Activated naive CD8-positive, alpha-beta T cell treated with anti-CD3 and anti-CD28 coated beads, Interleukin-2, amount 10 ng/mL, durations not matched to agents 7 days and 5 days (primary cell): ENCODE measurements at places on chromosomes 7 and 10. TPM values are rescaled to one million over a fixed set of nuclear protein-coding genes. Genes with fewer than 3 reads are reported as not detected.
A peak's percentile ranks its signal among the peaks of the same experiment; 100 is the strongest.

GRCh38 chr7:144588559-144589051 is 185.1 kb upstream of the NOBOX start:
- no peak for DNase-seq
- peaks cover 2% of the 10 kb centered on the region for H3K4me1 ChIP-seq
- H3K4me3 ChIP-seq = no peak overlapping the region

- H3K36me3 ChIP-seq = no peaks in the 10 kb centered on the region
- H3K27me3 ChIP-seq = no peaks in the 10 kb centered on the region
- no peak for DNase-seq
- H3K27ac ChIP-seq = peak overlapping the region; percentile 83
- peaks cover 23% of the 10 kb centered on the region for H3K4me1 ChIP-seq
Observed at GRCh38 chr10:97445357-97445721, 467 bp downstream of the EXOSC1 start.

DNA sequence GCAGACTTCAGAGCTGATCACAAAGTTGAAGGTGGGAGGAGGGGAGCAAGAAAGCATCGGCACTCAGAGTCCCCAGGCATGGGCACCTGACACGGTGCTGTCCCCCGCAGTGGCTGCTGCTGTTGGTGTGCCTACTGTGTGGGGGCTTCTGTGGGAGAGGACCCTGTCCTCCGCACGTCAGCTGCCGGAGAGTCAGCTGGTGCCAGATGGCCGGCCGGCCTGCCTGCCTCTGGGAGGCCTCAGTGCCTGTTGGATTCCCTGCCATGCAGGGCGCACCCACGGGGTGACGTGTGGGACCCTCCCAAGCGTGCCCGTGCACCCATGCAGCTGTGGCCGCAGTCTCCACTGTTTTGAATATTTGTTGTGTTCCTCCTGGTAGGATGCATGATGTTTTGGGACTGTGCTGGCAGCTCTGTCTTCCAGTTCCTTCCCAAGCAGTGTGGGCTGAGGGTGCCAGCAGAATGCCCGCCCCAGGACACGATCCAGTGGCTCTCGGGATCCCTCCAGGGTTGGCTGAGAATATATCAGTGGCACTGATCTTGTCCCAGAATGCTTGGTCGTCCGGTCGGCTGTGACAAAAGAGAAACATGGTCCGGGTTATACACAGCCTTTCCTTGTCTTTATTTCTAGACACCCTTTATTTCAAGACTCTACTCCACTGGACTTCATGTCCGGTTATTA is 185.6 kb downstream of the MGMT start:
- DNase-seq = no peak
- no peaks in the 10 kb centered on the region for H3K4me1 ChIP-seq
- no peaks in the 10 kb centered on the region for H3K27me3 ChIP-seq
- no peak overlapping the region for H3K27ac ChIP-seq
- H3K36me3 ChIP-seq = no peaks in the 10 kb centered on the region

- no peak for DNase-seq
- no peak overlapping the region for H3K4me3 ChIP-seq
- no peaks in the 10 kb centered on the region for H3K36me3 ChIP-seq
- peaks cover 3% of the 10 kb centered on the region for H3K4me1 ChIP-seq
Observed at GRCh38 chr7:124652237-124652636, 113.4 kb downstream of the GPR37 start.

- H3K36me3 ChIP-seq = peaks cover 16% of the 10 kb centered on the region
- no peak overlapping the region for H3K27ac ChIP-seq
- H3K4me3 ChIP-seq = no peak overlapping the region
- no peaks in the 10 kb centered on the region for H3K27me3 ChIP-seq
- no peak for DNase-seq
Observed at GRCh38 chr7:100107125-100107737, 5.8 kb downstream of the AP4M1 start.

- no peak overlapping the region for H3K27ac ChIP-seq
- H3K27me3 ChIP-seq = peaks cover 3% of the 10 kb centered on the region
- H3K36me3 ChIP-seq = no peaks in the 10 kb centered on the region
Observed at GRCh38 chr7:4003503-4003902, 678.6 kb upstream of the FOXK1 start.

- H3K4me1 ChIP-seq = no peaks in the 10 kb centered on the region
- no peaks in the 10 kb centered on the region for H3K27me3 ChIP-seq
- no peaks in the 10 kb centered on the region for H3K36me3 ChIP-seq
- DNase-seq = no peak
- H3K27ac ChIP-seq = no peak overlapping the region
Observed at GRCh38 chr10:125116041-125116649, 44.2 kb downstream of the CTBP2 start.

GRCh38 chr10:111648046-111648445 is 535.5 kb downstream of the GPAM start:
- no peaks in the 10 kb centered on the region for H3K4me1 ChIP-seq
- H3K4me3 ChIP-seq = no peak overlapping the region
- no peak for DNase-seq
- H3K27ac ChIP-seq = no peak overlapping the region
- no peaks in the 10 kb centered on the region for H3K36me3 ChIP-seq

DNA sequence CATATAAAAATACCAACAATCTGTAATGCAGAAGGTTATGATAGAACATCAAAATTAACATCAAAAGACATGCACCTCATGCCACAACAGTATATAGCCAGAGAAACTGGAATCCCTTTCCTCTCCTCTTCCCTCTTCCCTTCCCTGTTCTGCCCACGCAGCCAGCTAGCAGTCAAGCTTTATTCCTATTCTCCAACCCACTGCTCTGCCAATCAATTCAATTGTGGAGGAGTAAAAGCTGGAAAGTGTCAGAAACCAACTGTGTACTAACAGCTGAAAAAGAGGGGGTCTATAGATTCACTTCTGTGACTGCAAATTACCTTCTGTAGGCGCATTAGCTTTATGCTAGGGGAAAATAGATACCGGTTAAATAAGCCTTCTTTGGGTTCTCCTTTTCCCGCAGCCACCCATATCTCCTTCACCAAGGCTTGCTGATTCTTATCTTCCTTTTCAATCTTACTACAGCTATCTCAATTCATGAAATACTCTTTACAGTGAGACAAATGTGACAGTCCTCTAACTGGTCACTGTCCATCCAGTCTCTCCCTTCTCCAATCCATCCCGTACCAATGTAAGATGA is 16.3 kb downstream of the ABI1 start:
- H3K27me3 ChIP-seq = no peaks in the 10 kb centered on the region
- no peak overlapping the region for H3K27ac ChIP-seq
- peaks cover 28% of the 10 kb centered on the region for H3K36me3 ChIP-seq
- H3K4me1 ChIP-seq = peaks cover 29% of the 10 kb centered on the region

DNA sequence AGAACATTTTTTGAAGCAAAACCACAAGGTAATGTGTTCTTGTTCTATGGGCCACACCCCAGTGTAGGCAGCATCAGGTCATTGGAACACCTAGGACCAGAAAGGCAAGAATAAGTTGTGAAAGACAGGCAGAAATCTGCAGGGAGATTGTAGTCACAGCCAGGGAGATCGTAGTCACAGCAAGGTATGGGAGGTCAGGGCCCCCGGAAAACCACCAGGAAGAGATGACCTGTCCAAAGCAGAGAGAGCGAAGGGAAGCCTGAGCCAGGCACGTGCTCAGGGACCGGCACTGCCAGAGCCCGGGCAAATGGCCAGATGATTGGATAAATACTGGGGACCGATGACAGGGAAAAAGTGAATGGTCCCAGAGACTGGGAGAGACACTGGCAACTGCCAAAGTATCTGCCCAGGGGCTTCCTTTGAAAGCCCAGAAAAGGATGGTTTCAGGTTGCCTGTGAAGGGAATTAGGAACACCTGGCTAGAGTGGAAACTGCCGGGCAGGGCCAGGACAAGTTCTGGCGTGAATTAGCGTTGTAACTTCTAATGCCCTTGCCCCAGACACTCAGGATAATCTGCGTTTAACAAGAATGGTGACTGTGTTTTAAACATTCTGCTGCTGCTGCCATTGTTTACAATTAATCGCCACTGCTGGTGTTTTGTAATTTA is 3.9 kb upstream of the NOBOX start:
- no peaks in the 10 kb centered on the region for H3K36me3 ChIP-seq
- H3K4me3 ChIP-seq = no peak overlapping the region
- no peaks in the 10 kb centered on the region for H3K4me1 ChIP-seq
- no peak for DNase-seq

DNA sequence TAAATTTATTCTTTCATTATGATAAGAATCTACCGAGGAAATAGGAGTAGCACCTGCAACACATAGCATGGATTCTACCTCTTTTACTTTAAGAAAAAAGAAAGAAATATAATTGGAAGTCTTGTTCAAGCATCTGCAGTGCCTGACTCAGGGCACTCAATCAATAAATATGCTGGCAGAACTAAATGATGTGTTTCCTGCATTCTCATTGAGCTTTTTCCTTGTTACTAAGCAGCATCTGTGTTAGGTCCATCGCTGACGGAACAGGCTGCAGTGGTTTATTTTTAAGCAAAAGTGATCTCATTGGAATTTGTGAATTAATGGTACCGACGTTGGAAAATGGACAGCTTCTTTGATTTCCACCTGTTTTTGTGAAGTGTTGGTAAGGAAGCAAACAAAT is 417.5 kb downstream of the DPP6 start:
- no peak overlapping the region for H3K27ac ChIP-seq
- no peak overlapping the region for H3K4me3 ChIP-seq
- no peak for DNase-seq
- H3K4me1 ChIP-seq = no peaks in the 10 kb centered on the region

GRCh38 chr7:7554021-7554432 is 12.7 kb upstream of the MIOS start:
- H3K36me3 ChIP-seq = peaks cover 2% of the 10 kb centered on the region
- no peak overlapping the region for H3K27ac ChIP-seq
- H3K27me3 ChIP-seq = peaks cover 5% of the 10 kb centered on the region
- peaks cover 2% of the 10 kb centered on the region for H3K4me1 ChIP-seq
- H3K4me3 ChIP-seq = no peak overlapping the region

DNA sequence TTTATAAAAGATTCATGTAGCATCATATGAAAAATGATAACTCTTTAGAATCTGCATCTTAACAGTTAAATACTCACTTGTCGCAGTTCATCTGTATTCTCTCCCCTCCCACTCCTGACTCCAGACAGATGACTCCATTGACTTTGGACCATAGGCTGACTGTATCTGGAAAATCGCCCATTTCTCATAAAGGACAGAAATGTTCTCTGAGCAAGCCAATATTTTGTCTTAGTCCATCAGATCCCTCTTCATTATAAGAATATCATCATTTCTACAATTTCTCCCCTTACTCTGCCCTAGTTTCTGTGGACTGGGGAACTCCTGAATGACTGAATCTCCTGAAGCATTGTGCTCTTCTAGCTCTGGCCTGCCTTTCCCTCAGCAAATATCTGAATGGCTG is 125.4 kb downstream of the SEMA3D start:
- H3K4me3 ChIP-seq = no peak overlapping the region
- no peaks in the 10 kb centered on the region for H3K4me1 ChIP-seq
- no peaks in the 10 kb centered on the region for H3K36me3 ChIP-seq
- H3K27ac ChIP-seq = no peak overlapping the region
- DNase-seq = no peak
- H3K27me3 ChIP-seq = no peaks in the 10 kb centered on the region

DNA sequence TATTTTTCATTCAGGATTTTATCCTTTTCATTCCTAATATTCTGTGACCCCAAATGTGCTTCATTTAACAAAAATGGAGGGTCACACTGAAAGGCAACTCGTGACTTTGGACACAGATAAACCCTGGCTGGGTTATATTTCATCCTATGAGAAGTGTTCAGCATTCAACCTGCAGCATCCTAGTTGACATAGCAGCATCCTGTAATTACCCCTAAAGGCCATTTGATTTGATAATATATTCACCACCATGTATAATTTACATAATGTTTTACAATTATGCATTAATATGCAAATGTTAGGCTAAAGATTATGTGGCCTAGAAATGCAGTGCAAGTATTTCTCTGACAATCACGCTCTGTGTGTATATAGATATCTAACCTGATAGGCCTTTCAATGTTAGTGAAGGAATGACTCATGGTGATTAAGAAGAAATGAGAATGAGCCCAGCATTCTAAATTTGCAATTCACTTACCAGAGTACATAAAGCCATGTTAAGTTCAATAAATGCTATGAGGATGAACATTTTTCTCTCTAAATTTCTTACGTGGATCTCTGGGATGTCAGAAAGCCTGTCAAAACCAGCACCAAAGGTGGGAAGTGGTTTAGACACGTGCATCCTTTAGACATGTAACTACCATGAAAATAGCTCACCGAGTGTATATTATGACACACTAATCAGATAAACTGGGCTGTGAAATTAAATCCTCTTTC is 337.7 kb upstream of the AOAH start:
- peaks cover 15% of the 10 kb centered on the region for H3K36me3 ChIP-seq
- H3K27me3 ChIP-seq = no peaks in the 10 kb centered on the region
- peaks cover 7% of the 10 kb centered on the region for H3K4me1 ChIP-seq

DNA sequence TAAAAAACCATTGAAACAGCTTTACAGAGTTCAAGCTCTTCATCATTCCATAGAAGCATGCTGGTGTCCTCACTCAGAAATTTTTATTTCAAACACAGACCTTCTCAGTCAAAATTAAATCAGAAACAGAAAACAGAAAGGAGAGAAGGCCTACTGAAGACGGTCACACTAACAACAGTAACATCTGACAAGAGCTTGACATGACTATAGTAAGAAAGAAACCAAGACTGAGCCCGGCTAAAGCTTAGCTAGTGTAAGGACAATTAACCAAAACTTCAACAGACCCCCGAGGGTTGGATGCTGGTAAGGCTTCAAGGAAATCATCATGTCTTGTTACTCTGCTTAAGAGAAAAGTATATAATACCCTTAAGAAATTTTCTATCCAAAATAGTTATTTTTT is 38.6 kb downstream of the MTPN start:
- H3K27ac ChIP-seq = no peak overlapping the region
- H3K4me1 ChIP-seq = peaks cover 18% of the 10 kb centered on the region
- H3K4me3 ChIP-seq = no peak overlapping the region
- DNase-seq = no peak
- peaks cover 6% of the 10 kb centered on the region for H3K36me3 ChIP-seq

GRCh38 chr10:45373576-45374349 is at the start of gene ALOX5:
TSS of gene ALOX5 (plus strand) at chr10:45374216. CDS start at chr10:45374280, 64 bp downstream.
- peak; percentile 69 for DNase-seq
- H3K27ac ChIP-seq = peak within 1 kb of the TSS; percentile 71
- peaks cover 51% of the 10 kb centered on the region for H3K27me3 ChIP-seq
- H3K36me3 ChIP-seq = peaks cover 2% of the 10 kb centered on the region

GRCh38 chr10:14543046-14543903 is 212.6 kb upstream of the FRMD4A start:
- peaks cover 63% of the 10 kb centered on the region for H3K4me1 ChIP-seq
- H3K36me3 ChIP-seq = peaks cover 31% of the 10 kb centered on the region
- peak overlapping the region; percentile 67 for H3K4me3 ChIP-seq
- no peak for DNase-seq
- H3K27ac ChIP-seq = peak overlapping the region; percentile 82

The PDE1C gene
- not detected for total RNA-seq

The TET1 gene
- total RNA-seq = 3.8 TPM

The ITGB8 gene
- total RNA-seq = not detected

The FANK1 gene
- 0.96 TPM for total RNA-seq

The TACC2 gene
- total RNA-seq = not detected

The MYL7 gene
- not detected for total RNA-seq

The CDHR1 gene
- 1.7 TPM for total RNA-seq

The ITIH5 gene
- total RNA-seq = not detected

The ZNF727 gene
- 0.22 TPM for total RNA-seq

The EIF4EBP2 gene
- total RNA-seq = 54.2 TPM

The OR6B1 gene
- not detected for total RNA-seq

The AKR1C2 gene
- not detected for total RNA-seq
